ENCODE measurements at places on chromosomes 7 and 10. TPM values are rescaled to one million over a fixed set of nuclear protein-coding genes. Genes with fewer than 3 reads are reported as not detected.

Gene PON2
- 65.0 TPM for total RNA-seq

Gene FOXP2
- 0.26 TPM for total RNA-seq

Gene NXPH1
- not detected for total RNA-seq

Gene FKBP6
- total RNA-seq = not detected

Gene TEX36
- not detected for total RNA-seq

Gene HOGA1
- total RNA-seq = 1.4 TPM

Gene SRGN
- 498 TPM for total RNA-seq

Gene SLC16A9
- total RNA-seq = 2.5 TPM

Gene SFRP4
- total RNA-seq = 95.2 TPM

Gene SORCS1
- not detected for total RNA-seq

Gene SSBP1
- 90.1 TPM for total RNA-seq

Gene SORBS1
- total RNA-seq = 1.6 TPM

Gene EPO
- total RNA-seq = not detected

Gene MALRD1
- 0.07 TPM for total RNA-seq

Gene CTAGE6
- 1.1 TPM for total RNA-seq

Gene NUTM2B
- total RNA-seq = 0.39 TPM

Gene GBX1
- not detected for total RNA-seq

Gene LFNG
- 19.7 TPM for total RNA-seq

Gene AKR1C4
- not detected for total RNA-seq

Gene JMJD1C
- 66.0 TPM for total RNA-seq

Gene TAS2R4
- total RNA-seq = 1.9 TPM

Gene PPP1R17
- not detected for total RNA-seq

Gene PHYHIPL
- not detected for total RNA-seq

Gene LRGUK
- 0.10 TPM for total RNA-seq

Gene FAM25A
- not detected for total RNA-seq

Gene MMD2
- not detected for total RNA-seq

Gene IFIT2
- 9.5 TPM for total RNA-seq

Gene NANOS1
- 1.5 TPM for total RNA-seq

Gene FAM25C
- not detected for total RNA-seq

Gene ASIC3
- 0.26 TPM for total RNA-seq

Gene NPTX2
- 3.3 TPM for total RNA-seq

Gene GRID2IP
- not detected for total RNA-seq

Gene DNAH11
- 0.92 TPM for total RNA-seq

Gene CHAT
- total RNA-seq = not detected

Gene GIMAP6
- 0.46 TPM for total RNA-seq

Gene MIOS
- total RNA-seq = 28.0 TPM

Gene VKORC1L1
- 27.6 TPM for total RNA-seq

Gene UBE3C
- total RNA-seq = 89.1 TPM

Gene TFEC
- total RNA-seq = 0.13 TPM

Gene AKR1E2
- 18.4 TPM for total RNA-seq

Gene KCNMA1
- total RNA-seq = 116 TPM

Gene MYO1G
- total RNA-seq = 0.07 TPM

Gene CYP2C9
- total RNA-seq = not detected

Gene AOAH
- not detected for total RNA-seq

Gene ENKUR
- total RNA-seq = 0.07 TPM

Gene GLI3
- total RNA-seq = 4.1 TPM

Gene IL2RA
- total RNA-seq = not detected

Gene GPR15LG
- total RNA-seq = not detected

Gene CNTNAP2
- under 0.01 TPM for total RNA-seq

Gene HOXA10
- not detected for total RNA-seq
